ENCODE measurements at places on chromosomes 1 and 21. TPM values are rescaled to one million over a fixed set of nuclear protein-coding genes. Genes with fewer than 3 reads are reported as not detected.

GRCh38 chr1:108050158-108050557 lies 85.2 kb upstream of the VAV3 start:
- DNase-seq, result no peak
- no peaks in the 10 kb centered on the region for H3K36me3 ChIP-seq
- no peaks in the 10 kb centered on the region for H3K4me1 ChIP-seq
- H3K4me3 ChIP-seq, result no peak overlapping the region
- H3K27me3 ChIP-seq, result no peaks in the 10 kb centered on the region

GRCh38 chr1:78591971-78592370 lies 28.3 kb upstream of the IFI44L start:
- no peaks in the 10 kb centered on the region for H3K27me3 ChIP-seq
- no peak overlapping the region for H3K27ac ChIP-seq
- H3K4me3 ChIP-seq, result no peak overlapping the region
- no peaks in the 10 kb centered on the region for H3K4me1 ChIP-seq
- no peaks in the 10 kb centered on the region for H3K36me3 ChIP-seq

DNA sequence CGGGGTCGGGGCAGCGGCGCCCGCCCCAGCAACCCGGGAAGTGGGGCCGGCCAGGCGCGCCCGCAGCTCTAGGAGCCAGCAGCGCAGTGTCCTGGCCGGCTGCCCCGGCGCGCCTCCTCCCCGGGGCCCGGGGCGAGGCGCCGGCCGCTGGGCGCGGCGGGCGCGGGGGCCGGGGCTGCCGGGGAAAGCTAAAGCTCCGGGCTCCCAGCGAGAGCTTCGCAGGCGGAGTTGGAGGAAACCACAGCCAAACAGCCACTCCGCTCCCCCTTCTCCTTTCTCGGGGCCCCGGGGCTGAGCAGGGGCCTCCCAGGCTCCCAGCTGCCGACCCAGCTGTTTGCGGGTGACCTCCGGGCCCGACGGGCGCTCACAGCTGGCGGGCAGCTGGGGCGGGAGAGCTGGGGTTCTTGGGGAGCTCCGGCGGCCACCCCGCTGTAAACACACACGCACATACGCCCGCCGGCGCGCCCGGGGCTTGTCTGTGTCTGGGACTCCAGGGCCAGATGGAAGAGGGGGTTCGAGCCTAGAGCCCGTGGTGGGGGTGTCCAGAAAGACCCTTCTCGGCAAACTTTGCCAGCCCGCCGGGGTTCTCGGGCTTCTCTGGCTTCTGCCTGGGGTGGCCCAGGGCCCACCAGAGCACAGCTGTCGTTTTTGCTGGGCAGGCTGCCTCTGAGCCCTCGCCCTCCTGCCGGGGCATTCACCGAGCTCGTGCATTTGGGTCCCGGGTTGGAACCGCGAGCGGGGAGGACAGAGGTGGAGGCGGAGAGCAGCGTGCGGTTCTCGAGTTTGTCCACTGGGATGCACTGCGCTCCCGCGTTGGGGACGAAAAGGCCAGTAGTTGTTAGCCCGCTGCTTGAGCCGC lies 1.5 kb downstream of the AJAP1 start:
- H3K4me3 ChIP-seq, result peak overlapping the region; percentile 69
- H3K36me3 ChIP-seq, result no peaks in the 10 kb centered on the region
- H3K27ac ChIP-seq, result no peak overlapping the region
- peak; percentile 66 for DNase-seq
- H3K27me3 ChIP-seq, result peaks cover 1% of the 10 kb centered on the region
- H3K4me1 ChIP-seq, result peaks cover 2% of the 10 kb centered on the region

GRCh38 chr1:230351514-230351913 lies 74.6 kb downstream of the PGBD5 start:
- no peak overlapping the region for H3K4me3 ChIP-seq
- H3K27ac ChIP-seq, result no peak overlapping the region
- H3K36me3 ChIP-seq, result peaks cover 11% of the 10 kb centered on the region
- peaks cover 6% of the 10 kb centered on the region for H3K27me3 ChIP-seq

GRCh38 chr1:23007106-23007505 lies 8.5 kb downstream of the TEX46 start:
- DNase-seq, result no peak
- H3K4me1 ChIP-seq, result no peaks in the 10 kb centered on the region
- no peak overlapping the region for H3K4me3 ChIP-seq
- H3K27ac ChIP-seq, result no peak overlapping the region
- H3K27me3 ChIP-seq, result peaks cover 3% of the 10 kb centered on the region

The CD1E gene
- total RNA-seq, result not detected

GRCh38 chr1:31376375-31377134 lies 3.7 kb upstream of the FABP3 start:
- H3K4me1 ChIP-seq, result peaks cover 46% of the 10 kb centered on the region
- peaks cover 15% of the 10 kb centered on the region for H3K27me3 ChIP-seq
- peak overlapping the region; percentile 98 for H3K27ac ChIP-seq
- DNase-seq, result peak; percentile 86
- no peaks in the 10 kb centered on the region for H3K36me3 ChIP-seq
- H3K4me3 ChIP-seq, result peak overlapping the region; percentile 73

GRCh38 chr21:44881198-44881872 lies 7.8 kb upstream of the PTTG1IP start:
- H3K4me3 ChIP-seq, result no peak overlapping the region
- no peaks in the 10 kb centered on the region for H3K36me3 ChIP-seq
- H3K27ac ChIP-seq, result no peak overlapping the region

DNA sequence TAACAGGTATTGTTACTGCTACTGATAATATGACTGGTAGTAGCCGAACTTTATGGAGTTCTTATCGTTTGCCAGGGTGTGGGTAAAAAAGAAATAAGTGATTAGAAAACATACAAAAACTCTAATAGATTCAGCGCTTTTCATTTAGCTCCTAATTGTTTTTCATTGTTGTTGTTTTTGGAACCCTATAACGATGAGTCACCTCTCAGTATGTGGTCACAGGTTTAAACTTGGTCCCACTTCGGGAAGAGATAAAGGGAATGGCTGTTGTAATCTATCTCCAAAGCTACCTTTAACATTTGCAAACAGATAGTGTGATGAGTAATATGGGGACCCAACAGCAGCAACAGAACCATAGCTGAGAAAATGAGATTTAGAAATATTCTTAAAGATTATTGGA lies 62.7 kb upstream of the BCL10 start:
- no peak overlapping the region for H3K4me3 ChIP-seq
- no peak overlapping the region for H3K27ac ChIP-seq
- no peaks in the 10 kb centered on the region for H3K4me1 ChIP-seq
- H3K27me3 ChIP-seq, result no peaks in the 10 kb centered on the region

DNA sequence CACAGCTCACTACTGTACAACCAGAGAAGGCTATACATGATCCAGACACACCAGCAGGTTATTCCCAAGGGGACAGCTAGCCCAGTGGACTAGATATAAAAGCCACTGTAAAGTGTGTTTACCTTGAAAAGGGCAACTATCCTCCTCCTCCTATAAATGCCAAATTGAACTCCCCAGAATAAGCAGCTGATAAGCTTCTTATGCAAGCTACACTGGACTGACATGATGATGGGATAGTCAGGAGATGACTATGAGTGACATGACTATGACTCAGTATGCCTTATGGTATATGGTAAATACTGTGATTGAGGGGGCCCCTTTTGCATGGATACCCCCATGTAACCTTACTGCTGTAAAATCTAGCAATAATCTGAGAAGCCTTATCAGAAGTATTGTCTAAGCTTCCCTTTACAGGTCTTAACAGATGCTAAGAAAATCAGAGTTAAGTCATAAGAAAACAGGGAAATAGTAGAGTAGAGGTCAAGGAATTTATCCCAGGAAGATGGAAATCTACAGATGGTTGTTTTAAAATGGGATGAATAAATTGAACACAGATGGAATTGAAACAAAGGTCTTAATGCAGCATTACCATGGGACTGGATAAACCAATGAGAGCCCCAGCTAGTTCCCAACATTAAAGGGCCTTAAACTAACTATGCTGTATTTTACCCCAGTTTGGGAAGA lies 55.8 kb downstream of the TRIM33 start:
- DNase-seq, result no peak
- H3K27me3 ChIP-seq, result no peaks in the 10 kb centered on the region
- H3K4me3 ChIP-seq, result no peak overlapping the region
- no peaks in the 10 kb centered on the region for H3K4me1 ChIP-seq
- no peak overlapping the region for H3K27ac ChIP-seq

The ATF3 gene
- total RNA-seq, result 35.3 TPM

GRCh38 chr1:34625521-34626015 lies 129.3 kb upstream of the GJB5 start:
- peaks cover 2% of the 10 kb centered on the region for H3K27me3 ChIP-seq
- DNase-seq, result no peak
- H3K4me1 ChIP-seq, result no peaks in the 10 kb centered on the region
- no peak overlapping the region for H3K27ac ChIP-seq
- no peak overlapping the region for H3K4me3 ChIP-seq

DNA sequence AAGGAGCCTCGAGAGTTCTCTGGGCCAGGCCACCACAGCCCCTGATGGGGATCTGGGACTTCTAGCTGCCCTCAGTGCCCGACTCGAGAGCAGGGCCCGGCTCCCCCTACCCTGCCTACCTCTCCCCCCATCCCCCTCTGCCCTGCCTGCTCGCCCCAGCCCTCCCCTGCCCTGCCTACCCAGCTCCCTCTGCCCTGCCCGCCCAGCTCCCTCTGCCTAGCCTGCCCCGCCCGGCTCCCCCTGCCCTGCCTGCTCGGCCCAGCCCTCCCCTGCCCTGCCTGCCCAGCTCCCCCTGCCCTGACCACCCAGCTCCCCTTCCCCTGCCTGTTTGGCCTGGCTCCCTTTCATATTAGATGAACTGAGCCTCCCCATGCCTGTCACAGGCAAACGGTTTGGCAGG lies 117.4 kb upstream of the TMEM51 start:
- no peak overlapping the region for H3K4me3 ChIP-seq
- no peaks in the 10 kb centered on the region for H3K4me1 ChIP-seq
- DNase-seq, result no peak
- H3K27me3 ChIP-seq, result no peaks in the 10 kb centered on the region

DNA sequence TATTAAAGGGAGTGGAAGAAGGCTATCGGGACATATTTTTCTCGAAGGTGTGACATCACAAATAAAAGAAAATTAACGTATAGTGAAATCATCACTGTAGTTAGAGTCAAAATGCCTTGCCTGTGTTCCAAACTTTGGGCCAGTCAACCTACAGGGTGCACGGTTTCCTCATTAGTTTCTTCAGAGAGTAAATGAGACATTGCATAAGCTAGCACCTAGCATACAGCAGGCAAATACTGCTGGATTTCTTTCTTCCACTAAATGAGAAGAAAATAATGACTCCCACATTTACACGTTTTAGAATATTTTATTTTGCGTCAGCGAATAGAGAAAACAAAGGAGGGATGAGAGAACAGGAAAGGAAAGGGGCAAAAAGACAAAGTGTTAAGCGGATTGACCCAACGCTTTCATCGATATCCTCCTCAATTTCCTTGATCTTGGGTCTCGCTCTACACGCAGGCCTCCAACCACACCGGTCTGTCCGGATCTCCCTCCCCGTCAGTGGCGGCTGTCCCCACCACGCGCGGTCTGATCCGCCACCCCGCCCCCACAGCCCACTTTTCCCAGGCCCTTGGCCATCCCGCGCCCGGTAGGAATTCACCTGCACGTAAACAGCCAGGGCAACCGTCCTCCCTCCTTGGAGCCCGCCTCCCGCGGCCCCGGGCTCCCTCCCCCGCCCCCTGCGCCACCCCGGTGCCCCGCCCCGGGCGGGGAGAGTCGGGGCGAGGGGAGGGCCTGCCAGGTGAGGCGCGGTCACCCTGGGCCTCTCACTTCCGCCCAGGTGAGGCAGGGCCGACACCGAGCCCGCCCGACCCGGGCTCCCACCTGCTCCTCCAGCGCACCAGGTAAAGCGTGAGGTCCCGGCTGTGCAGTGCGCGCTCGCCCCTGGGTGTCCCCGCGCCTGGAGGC lies at the start of gene PATJ:
Gene PATJ, plus strand, starts transcription at position 770 of the 909 bp plus-strand sequence. CDS start 20,413 bp downstream, outside the sequence.
- H3K27me3 ChIP-seq, result peaks cover 1% of the 10 kb centered on the region
- peak within 1 kb of the TSS; percentile 81 for H3K4me3 ChIP-seq
- H3K27ac ChIP-seq, result no peak within 1 kb of the TSS
- peak; percentile 42 for DNase-seq
- no peaks in the 10 kb centered on the region for H3K36me3 ChIP-seq

GRCh38 chr1:2288311-2288710 lies 60.2 kb downstream of the SKI start:
- H3K27ac ChIP-seq, result no peak overlapping the region
- H3K27me3 ChIP-seq, result peaks cover 25% of the 10 kb centered on the region
- H3K36me3 ChIP-seq, result no peaks in the 10 kb centered on the region
- peaks cover 24% of the 10 kb centered on the region for H3K4me1 ChIP-seq
- DNase-seq, result no peak

The FMO3 gene
- total RNA-seq, result not detected

DNA sequence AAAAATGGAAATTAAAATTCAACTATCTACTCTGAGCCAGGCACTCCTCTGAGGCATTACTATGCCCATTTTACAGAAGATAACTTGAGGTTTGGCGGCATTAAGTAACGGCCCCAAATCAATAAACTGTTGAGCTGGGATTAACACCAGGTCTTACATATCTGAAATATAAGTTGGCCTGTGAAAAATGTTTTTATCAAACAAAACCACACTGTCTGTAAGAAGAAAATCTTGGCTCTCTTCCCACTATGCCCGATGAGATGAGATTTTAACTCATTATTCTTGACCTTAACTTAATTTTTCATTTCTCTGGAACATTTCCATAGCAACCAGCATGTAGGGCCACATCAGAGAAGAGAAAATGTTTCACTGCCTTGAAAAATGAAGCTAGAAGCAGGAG lies 21.8 kb downstream of the RC3H1 start:
- no peak overlapping the region for H3K27ac ChIP-seq
- no peaks in the 10 kb centered on the region for H3K27me3 ChIP-seq
- no peak for DNase-seq

DNA sequence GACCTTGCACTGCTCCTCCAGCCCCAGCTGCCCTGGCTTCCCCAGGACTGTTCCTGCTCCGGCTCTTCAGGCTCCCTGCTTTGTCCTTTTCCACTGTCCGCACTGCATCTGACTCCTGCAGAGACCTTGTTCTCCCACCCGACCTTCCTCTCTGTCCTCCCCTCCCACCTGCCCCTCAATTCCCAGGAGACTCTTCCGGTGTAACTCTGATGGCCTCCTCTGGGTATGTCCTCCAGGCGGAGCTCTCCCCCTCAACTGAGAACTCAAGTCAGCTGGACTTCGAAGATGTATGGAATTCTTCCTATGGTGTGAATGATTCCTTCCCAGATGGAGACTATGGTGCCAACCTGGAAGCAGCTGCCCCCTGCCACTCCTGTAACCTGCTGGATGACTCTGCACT lies 550 bp downstream of the ACKR1 start:
- no peak for DNase-seq
- H3K4me1 ChIP-seq, result peaks cover 44% of the 10 kb centered on the region
- H3K36me3 ChIP-seq, result peaks cover 4% of the 10 kb centered on the region
- peak overlapping the region; percentile 49 for H3K27ac ChIP-seq
- H3K4me3 ChIP-seq, result no peak overlapping the region

The IFI16 gene
- 0.86 TPM for total RNA-seq

The AMPD1 gene
- not detected for total RNA-seq

The ANGPTL3 gene
- total RNA-seq, result not detected

The PGLYRP4 gene
- total RNA-seq, result not detected

The SYT11 gene
- 419 TPM for total RNA-seq

The KIAA1614 gene
- 4.1 TPM for total RNA-seq

- DNase-seq, result peak; percentile 91
- H3K4me1 ChIP-seq, result peaks cover 9% of the 10 kb centered on the region
- no peak overlapping the region for H3K4me3 ChIP-seq
- peaks cover 9% of the 10 kb centered on the region for H3K27me3 ChIP-seq
- H3K27ac ChIP-seq, result peak overlapping the region; percentile 64
Observed at GRCh38 chr1:9490605-9491339, 48.5 kb upstream of the SLC25A33 start.
